ENCODE measurements at places on chromosomes 4 and X.
A peak's percentile ranks its signal among the peaks of the same experiment; 100 is the strongest.

DNA sequence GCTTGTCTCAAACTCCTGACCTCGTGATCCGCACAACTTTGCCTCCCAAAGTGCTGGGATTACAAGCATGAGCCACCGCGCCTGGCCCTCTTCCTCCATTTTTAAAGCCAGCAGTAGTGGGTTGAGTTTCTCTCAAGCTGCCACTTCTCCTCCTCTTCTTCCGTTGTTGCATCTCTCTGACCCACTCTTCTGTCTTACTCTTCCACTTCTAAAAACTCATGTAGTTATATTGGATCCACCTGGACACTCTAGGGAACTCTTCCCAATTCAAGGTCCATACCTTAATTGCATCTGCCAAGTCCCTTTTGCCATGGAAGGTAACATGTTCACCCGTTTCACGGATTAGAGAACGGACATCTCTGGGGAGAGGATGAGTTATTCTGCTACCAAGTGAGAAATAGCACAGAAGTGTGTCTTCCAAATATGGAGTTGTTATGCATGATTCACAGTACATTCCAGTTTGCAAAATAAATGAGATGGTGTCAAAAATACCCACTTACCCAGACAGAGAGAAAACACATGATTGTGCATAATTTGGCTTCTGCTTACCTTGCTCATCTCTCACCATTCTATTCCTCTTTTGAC, 51.8 kb downstream of the GBA3 start:
- DNase-seq = no peak

GRCh38 chr4:146359771-146360170, 145.4 kb downstream of the REELD1 start:
- no peak for DNase-seq

- DNase-seq = peak; percentile 81
These were observed 162.8 kb downstream of the NHS start for GRCh38 chrX:17537723-17538243.

GRCh38 chrX:103488332-103488731, 31.0 kb downstream of the RAB40A start:
- no peak for DNase-seq

- no peak for DNase-seq
These were observed 2.3 kb downstream of the PLAC8 start for GRCh38 chr4:83112231-83112630.

- DNase-seq = no peak
These were observed 264.1 kb downstream of the CBLL2 start for GRCh38 chrX:22536746-22537304.

- no peak for DNase-seq
These were observed 53.8 kb downstream of the NFKB1 start for GRCh38 chr4:102554992-102555391.

- DNase-seq = no peak
These were observed 310.0 kb upstream of the PCDH10 start for GRCh38 chr4:132839070-132839469.
